ENCODE measurements at places on chromosomes 6 and 20.

- DNase-seq: no peak
Measured at GRCh38 chr6:36697481-36697903, at the start of gene RAB44. TSS of gene RAB44 (plus strand) at chr6:36697826. CDS start at chr6:36704236, 6,410 bp downstream.

DNA sequence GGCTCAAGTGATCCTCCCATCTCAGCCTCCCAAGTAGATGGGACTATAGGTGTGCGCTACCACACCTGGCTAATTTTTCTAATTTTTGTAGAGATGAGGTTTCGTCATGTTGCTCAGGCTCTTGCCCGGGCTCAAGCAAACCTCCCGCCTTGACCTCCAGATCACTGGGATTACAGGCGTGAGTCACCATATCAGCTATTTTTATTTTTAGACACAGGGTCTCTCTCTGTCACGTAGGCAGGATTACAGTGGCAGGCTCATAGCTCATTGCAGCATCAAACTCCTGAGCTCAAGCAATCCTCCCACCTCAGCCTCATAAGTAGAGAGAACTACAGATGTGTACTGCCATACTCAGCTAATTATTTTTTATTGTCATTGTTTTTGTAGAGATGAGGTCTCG lies 41.7 kb downstream of the SLC23A2 start:
- DNase-seq: no peak

- no peak for DNase-seq
Measured at GRCh38 chr20:37697314-37697713, 3.5 kb downstream of the CTNNBL1 start.

DNA sequence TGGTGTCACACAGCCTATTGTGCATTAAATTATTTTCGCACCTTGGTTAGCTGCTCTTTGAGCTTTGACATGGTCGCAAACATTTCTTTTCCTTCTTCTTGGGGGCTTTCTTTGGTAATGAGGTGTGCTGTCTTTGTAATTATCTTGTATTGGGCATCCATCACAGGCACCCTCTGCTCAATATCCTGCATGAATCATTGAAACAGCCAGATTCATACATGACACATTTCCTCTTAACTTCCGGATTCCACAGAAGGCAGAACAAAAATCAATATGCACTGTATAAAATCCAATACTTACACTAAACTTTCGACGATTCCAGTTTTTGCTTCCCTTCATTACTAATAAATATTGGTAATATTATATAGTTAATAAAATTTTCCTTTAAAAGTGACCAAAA lies 175.6 kb downstream of the SYNE1 start:
- no peak for DNase-seq

DNA sequence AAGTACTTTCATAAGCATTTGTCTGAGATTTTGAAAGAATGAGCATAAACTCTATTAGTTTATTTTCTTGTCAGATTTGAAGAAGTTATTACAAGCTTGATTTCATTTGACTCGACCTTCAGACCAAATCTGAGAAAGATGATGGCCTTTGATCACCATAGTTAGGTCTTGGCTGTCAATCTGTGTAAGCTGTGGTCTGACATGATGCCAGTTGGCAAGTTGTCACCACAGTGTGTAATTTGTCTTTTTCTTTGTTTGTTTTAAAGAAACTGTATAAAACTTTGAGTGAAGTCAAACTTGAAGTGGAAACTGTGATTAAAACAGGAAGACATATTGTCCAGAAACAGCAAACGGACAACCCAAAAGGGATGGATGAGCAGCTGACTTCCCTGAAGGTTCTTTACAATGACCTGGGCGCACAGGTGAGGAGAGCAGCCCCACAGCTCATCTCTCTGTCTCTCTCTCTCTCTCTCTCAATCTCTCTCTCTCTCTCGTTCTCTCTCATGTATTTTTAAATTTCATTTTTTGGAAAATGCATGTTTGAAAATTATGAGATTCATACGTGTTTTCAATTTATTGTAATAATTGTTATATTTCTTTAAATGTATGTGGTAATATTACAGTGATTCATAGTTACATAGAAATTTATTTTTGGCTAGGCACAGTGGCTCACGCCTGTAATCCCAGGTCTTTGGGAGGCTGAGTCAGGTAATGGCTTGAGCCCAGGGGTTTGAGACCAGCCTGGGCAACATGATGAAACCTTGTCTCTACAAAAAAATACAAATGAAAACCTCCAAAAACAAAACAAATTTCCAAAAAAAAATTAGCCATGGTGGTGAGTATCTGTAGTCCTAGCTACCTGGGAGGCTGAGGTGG lies 208.1 kb downstream of the UTRN start:
- no peak for DNase-seq

- DNase-seq: no peak
Measured at GRCh38 chr6:105941621-105942412, 144.3 kb upstream of the PRDM1 start.

DNA sequence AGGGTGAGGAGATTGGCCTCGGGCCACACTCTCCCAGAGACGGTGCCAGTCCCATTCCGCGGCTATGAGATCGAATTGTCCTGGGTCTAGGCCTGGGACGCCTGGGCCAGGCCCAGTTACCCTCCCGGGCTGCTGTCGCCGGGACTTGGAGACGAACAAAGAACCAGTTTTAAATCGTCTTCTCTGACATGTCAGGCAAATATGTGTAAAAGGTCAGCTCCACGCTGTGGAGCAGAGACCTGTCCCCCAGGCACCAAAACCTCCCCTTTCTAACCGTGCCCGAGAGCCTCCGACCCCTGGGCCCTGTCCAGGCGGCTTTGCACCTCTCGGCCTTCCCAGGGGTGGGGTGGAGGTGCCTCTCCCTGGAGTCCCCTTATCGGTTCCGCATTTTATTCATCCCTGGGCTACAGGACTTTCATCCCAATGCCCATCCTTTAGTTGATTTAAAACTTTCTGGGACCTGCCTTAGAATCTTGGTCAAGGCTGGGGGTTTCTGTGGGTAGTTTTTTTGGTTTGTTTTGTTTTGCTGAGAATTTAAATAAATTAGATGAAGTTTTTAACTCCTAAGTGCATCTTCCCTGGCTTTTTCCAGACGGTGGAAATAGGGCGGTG lies 5.8 kb upstream of the TFAP2A start:
- DNase-seq: no peak

GRCh38 chr20:55882910-55883309 lies 122.4 kb downstream of the CBLN4 start:
- DNase-seq: no peak

DNA sequence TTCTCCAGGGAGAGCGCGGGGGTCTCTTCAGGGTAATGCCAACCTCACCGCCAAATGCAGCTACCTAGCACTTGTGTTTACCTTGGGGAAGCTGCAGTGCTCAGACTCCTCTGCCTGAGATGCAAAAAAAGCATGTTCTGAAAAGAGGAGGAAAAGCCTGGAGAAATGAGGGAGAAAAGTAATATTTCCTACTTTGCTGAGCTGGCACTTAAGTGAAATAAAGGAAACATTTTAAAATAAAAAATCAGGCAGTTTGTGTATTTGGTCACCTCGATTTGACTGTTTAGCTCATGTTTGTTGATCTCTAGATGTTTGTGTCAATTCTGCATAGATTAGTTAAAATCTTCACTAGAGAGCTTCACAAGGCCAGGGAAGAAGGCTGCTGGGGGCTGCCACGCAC lies 487.2 kb downstream of the QKI start:
- DNase-seq: no peak

DNA sequence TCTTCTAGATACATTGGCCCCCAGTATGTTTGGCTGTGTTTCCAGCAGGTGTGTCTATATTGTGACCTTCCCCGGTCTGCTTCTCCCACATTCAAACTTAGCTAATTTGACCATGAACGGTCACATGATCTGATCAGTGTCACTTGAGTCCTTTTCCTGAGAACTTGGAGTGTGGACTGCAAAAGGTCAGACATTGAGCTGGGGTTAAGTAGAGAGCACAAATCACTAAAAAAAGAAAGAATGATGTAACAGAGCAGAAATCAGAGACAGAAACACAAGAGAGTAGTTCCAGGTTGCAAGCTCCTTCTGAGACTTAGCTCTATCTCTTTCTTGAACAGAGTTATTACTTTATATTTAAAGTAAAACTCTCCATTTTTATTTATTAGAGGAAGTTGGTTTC lies 733.9 kb downstream of the CBLN4 start:
- no peak for DNase-seq

- DNase-seq: no peak
Measured at GRCh38 chr6:51617751-51618150, 469.7 kb downstream of the PKHD1 start.

- no peak for DNase-seq
Measured at GRCh38 chr20:44411757-44412401, 56.4 kb downstream of the HNF4A start.

GRCh38 chr6:82331031-82331773 lies 32.4 kb upstream of the TPBG start:
- no peak for DNase-seq

DNA sequence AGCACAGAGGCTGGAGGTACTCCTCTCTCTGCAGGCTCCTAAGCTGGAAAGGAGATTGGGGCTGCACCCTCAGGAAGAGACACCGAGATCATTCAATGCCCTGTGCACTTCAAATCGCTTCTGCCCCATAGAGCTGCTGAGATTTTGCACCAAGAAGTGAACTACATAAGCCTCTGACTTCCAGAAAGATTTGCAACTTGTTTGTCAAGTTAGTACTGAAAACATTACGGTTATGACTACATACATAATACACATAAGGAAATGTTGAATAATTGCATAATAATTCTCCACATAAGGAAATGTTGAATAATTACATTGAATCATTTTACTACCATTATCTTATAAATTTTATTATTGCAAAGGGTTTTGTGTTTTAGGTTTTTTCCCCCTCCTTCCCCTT lies 120.3 kb upstream of the SASH1 start:
- DNase-seq: no peak

DNA sequence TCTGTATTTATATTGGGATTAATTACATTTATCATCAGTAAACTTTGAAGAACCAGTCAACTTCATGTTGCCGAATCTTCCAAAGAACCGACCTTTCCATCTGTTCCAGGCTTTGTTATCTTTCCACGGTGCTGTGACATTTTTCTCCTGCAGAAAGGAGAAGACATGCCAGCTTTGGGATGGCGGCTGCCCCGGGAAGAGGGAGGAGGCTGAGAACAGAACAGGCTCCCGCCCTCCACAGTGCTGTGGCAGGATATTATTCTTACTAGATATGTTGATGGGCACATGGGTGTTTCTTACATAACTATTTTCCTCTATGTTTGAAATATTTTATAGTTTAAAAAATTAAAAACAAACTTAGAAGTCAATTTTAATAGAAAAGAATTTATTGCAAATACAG lies 44.9 kb downstream of the GINS1 start:
- DNase-seq: no peak

DNA sequence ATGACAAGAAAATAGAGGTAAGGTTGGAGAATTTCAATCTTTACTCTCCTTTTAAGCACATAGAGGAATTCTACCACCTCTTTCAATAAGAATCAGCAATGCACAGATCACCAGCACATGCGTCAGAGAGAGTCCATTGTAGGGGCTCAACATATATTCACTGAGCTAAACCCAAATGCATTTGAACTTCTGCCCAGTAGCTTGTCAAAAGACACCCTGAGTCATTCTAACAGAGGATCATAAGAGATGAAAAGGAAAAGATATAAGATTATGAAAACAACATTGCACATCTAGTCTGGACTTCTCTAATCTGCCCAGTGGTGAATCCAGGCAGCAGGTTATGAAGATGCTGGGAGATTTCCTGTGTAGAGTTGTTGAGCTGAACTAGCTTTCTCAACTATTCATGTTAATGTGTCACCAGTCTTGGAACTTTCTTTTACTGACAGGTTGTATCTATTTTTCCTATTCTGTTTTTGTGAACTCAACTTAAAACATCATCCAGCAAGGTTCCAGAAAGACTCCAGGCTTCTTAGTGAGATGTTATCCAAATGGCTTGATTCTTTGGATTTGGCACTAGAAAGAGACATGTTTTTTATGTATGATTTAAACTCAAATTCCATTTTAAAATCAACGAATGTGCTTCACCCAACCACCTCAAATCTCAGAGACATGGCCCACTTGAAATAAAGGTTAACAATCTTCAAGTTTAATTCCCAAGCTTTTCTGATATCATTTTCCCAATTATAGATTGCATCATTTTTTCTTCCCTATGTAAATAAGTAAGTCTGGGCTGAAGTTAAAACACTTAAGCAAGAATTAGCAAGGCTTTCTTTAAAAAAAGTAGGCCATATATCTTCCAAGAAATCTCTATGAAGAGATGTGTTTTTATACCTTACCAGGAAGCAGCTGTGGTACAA lies 89.3 kb downstream of the TSHZ2 start:
- DNase-seq: no peak

GRCh38 chr6:3259491-3259958 lies 778 bp downstream of the PSMG4 start:
- DNase-seq: no peak

DNA sequence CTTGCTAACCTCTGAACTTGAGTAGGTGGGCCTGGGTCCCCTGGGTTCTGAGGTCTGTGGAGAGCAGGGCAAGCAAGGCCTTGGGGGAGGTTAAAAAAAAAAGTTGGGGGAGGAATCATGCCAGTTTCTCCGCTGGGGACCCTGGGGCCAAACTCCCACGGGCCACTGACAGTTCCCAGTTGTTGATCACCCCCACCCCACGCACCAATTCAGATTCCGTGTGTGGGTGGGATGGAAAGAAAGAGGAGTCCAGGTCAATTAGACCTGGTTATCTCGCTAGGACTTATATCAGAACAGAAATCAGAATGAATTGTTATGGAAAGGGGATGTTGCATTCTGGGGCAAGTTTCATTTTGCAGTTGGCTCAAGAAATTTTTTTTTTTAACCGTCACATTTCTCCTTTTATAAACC lies 46.7 kb upstream of the SUPT3H start:
- no peak for DNase-seq

DNA sequence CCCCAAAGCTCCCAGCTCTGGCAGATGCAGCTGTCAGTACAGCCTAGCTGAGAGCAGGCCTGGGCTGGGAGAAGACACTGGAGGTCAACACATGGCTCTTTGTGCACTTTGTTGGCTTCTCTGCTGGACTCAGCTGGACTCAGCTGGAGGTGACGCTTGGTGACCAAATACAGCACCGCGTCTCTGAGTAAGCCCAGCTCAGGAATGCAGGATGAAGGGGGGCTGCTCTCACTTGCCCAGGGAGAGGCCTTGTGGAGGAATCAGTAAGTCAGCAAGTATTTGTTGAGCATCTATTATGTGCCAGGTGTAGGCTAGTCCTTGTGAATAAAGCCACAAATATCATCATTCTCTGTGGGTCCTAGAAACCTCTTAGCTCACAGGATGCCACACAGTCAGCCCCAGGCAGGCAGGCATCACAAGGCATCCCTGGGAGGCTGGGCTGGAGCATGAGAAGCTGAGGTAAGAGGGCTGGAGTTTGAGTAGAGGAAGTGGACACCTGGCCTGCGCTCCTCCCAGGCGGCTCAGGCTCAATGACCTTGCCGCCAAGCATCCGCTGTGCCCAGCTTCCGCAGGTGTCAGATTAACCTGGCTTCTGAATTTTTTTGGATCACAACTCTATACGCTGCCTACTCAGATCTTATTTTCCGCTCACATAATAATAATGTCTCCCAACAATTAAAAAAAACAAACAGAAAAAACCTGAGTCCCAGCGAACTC lies 95.4 kb downstream of the TMEM170B start:
- no peak for DNase-seq

DNA sequence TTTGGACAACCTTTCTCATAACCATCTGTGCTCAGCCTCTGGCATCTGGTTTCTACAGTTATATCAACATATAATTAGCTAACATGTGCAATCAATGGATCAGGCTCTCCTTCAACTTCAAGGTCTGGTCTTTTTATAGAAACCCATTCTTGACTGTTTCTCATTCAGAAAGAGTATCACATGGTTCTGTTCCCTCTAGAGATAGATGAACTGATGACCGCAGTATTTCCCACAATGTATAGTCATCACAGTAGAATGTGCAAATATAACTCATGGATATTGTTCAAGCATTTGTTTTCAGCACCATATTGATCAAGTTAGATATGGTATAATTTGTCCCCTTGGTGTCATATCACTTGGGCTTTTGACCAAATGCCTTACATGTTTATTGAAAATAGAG lies 656.2 kb downstream of the FRK start:
- no peak for DNase-seq
